Midbrain (tissue), 1 donor: ENCODE measurements at places on chromosomes 2 and 18.

- DNase-seq = no peak
Observed at GRCh38 chr2:10398496-10398895, 49.6 kb downstream of the ODC1 start.

DNA sequence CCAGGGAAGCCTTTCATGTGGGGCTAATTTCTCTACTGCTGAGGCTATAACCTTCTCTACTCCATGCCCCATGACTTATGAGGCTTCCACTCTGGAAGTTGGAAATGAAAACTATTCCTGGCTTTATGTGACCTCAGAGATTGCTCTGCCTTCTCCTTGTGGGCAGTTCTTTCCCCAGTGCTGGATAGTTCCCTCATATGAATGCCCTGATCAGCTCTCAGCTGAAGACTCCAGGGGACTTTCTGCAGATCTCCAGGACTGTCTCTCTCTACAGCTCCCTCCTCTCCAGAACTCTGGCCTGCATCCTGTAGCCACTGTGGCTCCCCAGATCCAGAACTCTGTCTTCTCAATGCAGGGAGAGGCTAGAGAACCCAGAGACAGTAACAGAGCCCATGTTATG lies 235.1 kb downstream of the SEPTIN10 start:
- DNase-seq = no peak

GRCh38 chr2:38076710-38077430 lies 919 bp upstream of the CYP1B1 start:
- DNase-seq = no peak

- peak; percentile 78 for DNase-seq
Observed at GRCh38 chr2:151363709-151364108, 6.3 kb downstream of the TNFAIP6 start.

DNA sequence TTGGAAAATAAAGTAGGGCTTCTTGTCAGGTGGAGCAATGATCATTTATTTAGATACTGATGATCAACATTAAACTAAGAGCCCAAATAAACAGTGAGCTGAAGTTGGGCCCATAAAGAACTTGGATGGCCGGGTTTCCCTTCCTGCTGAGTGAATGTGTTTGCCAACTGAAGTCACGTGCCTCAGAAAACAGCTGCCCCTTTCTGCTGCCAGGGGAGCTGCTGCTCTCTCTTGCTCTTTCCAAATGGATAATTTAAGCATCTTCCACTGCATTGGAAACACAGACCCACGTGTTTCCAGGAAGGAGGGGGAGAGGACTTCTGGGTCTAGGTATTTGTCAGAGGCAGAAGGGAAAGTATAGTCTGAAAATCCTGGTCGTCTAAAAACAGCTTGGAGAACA lies 22.9 kb upstream of the NCKAP5 start:
- peak; percentile 88 for DNase-seq

- DNase-seq = no peak
Observed at GRCh38 chr2:95023222-95023597, 2.3 kb upstream of the MAL start.

DNA sequence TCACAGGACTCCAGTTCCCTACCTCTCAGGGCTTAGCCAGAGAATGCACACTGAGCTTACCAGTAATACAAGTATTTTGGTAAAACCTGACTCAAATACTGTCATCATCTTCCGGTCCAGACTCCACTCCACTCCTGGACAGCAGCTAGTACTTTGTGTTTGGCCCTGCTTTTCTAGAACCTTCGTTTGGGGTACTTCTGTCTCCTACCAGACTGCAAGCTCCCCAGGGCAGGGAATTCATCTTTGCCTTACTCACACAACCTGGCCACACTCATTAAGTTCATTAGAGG lies 108.9 kb upstream of the CDC42EP3 start:
- DNase-seq = no peak

DNA sequence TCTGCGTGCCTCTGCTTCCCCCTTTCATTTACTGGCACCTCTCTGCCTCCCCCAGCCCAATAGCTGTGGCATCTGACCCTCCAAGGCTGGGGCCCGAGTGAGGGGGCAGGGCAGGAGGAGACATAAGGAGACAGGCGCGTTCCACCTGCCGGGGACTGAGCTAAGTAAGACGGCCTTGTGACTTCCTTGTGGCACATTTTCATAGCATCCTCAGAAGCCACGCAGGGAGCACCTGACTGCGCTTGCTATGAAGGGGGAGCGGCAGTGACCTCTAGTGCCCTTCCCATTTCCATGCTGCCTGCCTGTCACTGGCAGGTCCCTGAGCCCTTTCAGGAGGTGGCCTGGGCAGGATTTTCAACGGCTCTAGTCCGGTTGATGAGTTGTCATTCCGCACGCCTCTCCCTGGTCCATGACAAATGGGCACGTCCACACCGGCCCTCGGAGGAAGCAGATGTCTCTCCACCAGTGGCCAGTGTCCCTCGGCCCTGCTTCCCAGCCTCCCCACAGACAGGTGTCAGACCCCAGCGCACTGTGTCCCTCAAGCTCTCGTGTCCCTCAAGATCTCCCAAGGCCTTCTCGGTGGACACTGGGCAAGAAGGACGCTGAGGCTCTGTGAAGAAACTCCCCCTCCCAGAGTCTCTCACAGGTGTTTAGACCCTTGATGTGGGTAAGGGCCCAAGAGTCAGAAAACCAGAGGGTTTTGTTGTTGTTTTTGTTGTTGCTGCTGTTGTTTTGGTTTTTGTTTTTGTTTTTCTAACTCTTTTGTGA lies 42.7 kb downstream of the CYP26B1 start:
- DNase-seq = no peak

GRCh38 chr18:56934131-56934530 lies 212.8 kb upstream of the BOD1L2 start:
- DNase-seq = no peak
